ENCODE measurements at places on chromosomes 2 and 18.

DNA sequence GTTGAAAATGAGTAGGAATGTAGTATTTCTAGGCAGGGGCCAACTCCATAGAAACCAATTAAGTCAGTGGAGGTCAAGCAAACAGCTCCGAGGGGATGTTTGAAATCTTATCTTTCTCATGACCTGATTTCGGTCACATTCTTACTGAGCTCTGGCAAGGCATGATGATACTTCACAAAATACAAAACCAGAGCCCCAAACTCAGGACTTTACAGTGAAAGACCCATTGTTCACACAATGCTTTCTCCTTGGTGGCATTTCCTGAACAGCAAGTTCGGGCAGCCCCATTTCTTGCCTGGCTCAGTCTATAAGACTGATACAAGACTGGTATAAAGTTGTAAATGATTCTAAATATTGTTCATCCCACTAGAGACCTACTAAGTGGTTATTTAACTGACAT lies 53.3 kb downstream of the LAMA1 start:
- DNase-seq: no peak

- DNase-seq: no peak
These were observed 17.8 kb downstream of the DDX1 start for GRCh38 chr2:15609341-15610042.

DNA sequence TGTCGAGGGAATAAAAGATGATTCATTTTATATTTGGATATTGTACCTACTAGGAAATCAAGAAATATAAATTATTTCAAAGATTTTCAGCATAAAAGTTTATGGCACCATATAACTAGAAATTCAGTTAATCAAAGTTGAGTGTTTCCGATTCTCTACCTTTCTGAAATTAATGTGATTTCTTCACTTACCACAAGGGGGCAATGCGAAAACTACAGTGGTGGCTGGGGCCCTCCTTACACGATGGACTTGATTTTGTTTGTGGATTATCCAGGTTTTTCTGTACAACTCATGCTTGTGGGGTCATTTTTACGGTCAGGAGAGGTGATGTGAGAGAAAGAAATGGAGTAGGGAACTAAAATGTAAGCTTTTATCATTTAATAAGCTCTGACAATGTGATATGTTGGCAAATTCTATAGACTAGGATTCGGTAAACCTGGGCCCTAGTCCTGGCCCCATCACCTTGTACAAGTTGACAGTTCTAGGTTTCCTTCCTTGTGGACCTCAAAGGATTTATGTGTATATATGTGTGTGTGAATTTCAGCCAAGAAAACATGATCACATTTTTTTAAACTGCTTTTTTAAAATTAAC lies 47.6 kb downstream of the G6PC2 start:
- DNase-seq: no peak

DNA sequence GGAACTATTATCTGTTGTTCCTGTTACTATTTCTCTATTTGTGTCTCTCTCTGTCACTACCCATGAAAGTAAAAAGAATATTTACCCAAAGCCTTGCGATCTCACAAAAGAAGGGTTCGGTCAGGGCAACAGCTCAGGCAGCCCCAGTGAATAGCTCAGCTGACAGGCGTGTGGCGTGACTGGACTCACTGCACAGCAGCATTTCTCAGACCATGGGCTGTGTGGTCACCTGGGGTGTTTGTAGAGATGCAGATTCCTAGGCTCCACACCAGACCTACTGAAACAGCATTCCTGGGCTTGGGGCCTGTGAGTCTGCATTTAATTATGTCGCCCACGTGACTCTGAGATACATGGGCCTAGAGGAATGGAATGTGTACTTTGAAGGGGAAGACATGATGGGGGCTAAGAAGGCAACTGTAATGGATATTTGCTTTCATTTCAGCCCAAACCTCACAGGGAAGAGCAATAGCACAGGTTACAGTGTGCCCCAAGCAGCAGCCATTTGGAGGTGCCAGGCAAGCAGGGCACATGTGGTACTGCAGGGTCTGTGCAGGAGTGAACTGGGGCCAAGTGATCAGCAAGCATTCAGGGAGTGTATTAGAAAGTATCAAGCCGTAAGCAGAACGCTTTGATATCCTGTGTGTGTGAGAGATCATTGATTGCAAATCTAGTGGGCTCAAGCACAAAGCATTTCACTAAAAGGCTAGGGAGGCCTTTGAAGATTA lies 90.4 kb upstream of the RBMS1 start:
- no peak for DNase-seq

GRCh38 chr2:217738061-217738460 lies 264.7 kb downstream of the TNS1 start:
- no peak for DNase-seq

- DNase-seq: no peak
These were observed 422.9 kb downstream of the ARHGAP15 start for GRCh38 chr2:143551971-143552650.

GRCh38 chr2:151638191-151638933 lies 95.9 kb downstream of the NEB start:
- DNase-seq: peak; percentile 3

- DNase-seq: no peak
These were observed 84.9 kb downstream of the MAP4K4 start for GRCh38 chr2:101782427-101782792.

DNA sequence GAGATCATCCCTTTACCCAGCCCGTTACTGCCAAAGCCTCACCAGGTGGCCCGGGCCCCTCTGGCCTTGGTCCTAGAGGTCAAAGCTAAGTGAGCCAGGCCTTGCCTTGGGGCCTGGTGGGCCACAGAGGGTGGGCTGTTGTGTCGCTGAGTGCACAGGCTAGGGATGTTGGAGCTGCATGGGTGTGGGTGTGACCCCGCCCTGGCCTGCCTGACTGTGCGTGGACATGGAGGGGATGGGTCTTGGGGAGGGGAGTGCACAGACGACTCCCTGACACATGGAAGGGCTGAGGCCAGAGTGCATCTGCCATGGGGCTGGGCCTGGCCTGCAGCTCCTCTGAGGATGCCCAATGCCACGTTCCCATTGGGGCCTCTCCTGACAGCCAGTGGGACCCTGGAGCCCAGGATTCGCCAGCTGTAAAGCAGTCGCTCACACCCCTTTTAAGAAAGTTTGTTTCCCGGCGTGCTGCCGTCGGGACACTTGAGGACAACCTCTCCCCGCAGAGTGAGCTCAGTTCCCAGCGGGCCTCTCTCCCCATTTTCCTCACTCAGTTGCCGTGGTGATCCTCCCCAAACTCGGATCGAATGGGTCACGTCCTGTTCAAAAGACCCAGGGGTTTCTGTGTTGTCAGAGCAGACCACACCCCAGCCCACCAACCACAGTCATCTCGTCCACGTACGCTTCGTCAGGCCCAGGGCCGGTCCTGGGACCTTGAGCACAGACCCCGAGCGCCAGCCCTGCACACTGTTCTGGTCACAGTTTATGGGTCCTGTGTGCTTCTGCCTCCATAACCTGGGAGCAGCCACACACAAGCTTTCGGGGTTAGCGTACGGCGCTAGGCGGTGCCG lies 93.5 kb downstream of the NFATC1 start:
- DNase-seq: no peak

GRCh38 chr18:5295231-5295920 lies at the start of gene ZBTB14:
Gene ZBTB14, minus strand, starts transcription at chr18:5295726. Its CDS starts 2,480 bp downstream, at chr18:5293246.
- DNase-seq: peak; percentile 31

DNA sequence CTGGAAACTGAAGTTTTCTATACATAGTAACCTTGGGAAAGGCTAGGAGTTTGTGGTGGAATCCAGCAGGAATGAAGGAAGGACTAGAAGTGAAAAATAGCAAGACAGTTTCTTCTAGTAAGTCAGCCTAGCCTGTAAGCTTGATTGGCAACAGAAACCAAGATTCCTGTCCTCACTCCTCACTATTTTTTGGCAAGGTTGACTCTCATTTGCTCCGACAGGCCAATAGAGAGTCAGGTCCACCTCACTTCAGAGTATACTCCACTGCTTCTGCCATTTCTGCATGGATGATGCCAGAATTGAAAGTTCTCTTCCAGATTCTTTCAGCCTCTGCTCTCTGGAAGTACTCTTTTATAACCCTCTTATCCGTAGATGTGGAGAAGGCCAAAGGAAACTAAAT lies 352.4 kb downstream of the ZNF516 start:
- DNase-seq: no peak

DNA sequence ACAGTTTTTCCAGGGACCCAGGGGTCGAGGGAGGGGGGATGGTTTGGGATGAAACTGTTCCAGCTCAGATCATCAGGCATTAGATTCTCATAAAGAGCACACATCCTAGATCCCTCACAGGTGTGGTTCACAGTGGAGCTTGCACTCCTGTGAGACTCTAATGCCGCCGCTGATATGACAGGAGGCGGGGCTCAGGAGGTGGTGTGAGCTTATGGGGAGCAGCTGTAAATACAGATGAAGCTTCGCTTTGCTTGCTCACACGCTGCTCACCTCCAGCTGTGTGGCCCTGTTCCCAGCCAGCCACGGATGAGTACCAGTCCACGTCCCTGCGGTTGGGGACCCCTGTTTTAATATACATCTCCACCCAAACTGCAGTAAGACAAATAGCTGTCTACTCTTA lies 204.2 kb downstream of the AGAP1 start:
- DNase-seq: no peak

- DNase-seq: no peak
These were observed 124.0 kb downstream of the GULP1 start for GRCh38 chr2:188415754-188416083.

DNA sequence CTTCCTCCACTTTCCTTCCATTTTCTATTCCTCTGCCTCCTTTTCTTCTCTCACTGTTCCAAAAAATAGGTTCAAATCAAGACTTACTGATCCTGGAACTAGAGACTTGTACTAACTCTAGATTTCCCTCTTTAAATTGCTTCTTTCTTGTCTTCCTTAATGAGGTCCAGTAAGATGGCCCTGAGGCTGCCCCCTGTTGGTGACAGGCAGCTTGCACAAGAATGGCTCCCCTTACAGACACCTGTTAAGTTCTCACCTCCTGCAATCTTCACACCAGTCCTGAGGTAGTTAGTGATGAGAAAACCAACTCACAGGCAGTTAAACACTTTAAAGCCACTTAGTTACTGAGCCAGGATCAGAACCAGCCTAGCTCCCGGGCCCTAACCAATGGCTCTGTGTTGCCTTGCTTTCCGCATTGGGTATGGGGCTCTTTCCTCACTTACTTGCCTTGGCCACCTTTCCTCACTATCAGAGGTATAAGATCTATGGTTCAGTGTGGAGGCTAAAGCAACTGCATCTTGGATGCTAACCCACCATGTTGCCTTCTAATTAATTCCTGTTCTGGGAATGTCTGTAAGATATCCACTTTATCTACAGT lies 130.6 kb downstream of the AKAIN1 start:
- no peak for DNase-seq

Data from stimulated activated CD4-positive, alpha-beta T cell treated with anti-CD3 and anti-CD28 coated beads, TNF-alpha, amount 100 ng/mL, for 1 hour (primary cell).